ENCODE measurements at places on chromosomes 7 and 10.

GRCh38 chr10:79266543-79267312 lies 80.5 kb upstream of the PPIF start:
- DNase-seq = no peak

DNA sequence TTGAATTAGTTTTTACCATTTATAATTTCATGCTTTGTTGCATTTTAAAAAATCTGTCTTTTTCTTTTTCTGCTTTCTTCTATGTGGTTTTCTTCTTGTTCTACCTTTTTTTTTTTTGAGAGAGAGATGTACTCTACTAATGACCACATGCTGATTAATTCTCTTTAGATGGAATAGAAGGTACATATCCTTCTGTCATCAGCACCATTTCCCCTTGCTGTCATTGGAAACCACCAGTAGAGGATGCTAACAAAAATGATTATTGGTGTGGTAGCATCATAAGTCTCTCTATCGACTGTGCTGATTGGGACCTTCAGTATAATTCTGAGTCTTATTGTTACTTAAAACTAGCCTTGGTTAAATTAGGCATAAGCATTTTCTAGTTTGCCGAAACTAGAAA lies 3.6 kb downstream of the ZEB1 start:
- peak; percentile 51 for DNase-seq

DNA sequence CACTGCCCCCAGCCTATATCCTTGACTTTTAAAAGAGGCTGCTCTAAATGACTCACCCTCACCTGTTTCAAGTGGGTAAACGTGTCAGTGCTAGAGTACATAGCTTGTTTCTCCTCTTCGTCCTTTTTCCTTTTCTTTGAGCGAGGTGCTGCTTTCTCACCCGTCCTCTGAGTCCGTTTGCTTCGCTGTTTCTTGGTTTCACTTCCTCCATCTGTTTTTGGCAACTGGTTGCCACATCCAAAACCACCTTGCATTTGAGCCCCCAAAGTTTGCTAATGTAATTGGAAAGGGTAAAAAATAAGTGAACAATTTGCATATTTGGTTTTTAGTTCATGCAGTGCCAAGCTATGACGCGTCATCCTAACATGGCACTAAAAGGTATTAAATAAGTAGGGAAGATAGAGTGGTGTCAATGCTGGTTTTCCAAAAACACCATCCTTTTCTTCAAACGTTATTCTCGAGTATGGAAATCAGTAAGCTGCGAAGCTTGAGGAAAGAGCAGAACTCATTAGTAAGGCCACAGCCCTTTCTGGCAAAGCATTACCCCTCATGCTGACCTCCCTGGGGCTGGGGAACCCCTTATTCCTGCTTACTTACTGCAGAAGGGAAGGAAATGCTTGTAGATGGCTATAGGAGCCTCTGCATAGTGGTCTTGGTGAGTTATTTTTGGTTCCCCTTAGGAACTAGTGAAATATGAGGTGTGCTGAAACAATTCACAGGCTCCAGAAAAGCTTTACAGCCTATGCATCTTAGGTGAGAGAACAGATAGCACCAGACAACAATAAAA lies 133.5 kb downstream of the GALNT11 start:
- DNase-seq = no peak

GRCh38 chr7:158321056-158321700 lies 266.4 kb downstream of the PTPRN2 start:
- DNase-seq = no peak

DNA sequence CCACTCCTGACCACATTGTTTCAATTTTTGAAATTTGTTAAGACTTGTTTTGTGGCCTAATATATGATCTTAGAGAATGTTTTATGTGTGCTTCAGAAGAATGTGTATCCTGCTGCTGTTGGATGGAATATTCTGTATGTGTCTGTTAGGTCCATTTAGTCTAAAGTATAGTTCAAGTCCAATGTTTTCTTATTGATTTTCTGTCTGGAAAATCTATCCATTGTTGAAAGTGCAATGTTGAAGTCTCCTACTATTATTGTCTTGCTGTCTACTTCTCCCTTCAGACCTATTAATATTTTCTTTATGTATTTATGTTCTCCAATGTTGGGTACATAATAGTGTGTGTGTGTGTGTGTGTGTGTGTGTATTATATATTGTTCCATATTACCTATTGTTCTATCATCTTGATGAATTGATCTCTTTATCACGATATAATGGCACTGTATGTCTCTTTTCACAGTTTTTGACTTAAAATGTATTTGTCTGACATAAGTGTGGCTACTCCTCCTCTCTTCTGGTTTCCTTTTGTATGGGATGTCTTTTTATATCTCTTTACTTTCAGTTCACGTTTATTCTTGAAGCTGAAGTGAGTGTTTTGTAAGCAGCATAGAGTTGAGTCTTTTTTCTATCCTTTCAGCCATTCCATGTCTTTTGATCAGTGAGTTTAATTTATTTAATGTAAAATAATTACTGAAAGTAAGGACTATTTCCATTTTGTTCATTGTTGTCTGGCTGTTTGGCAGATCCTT lies 61.3 kb downstream of the AKR1D1 start:
- no peak for DNase-seq
